ENCODE measurements at places on chromosomes 5 and 9. TPM values are rescaled to one million over a fixed set of nuclear protein-coding genes. Genes with fewer than 3 reads are reported as not detected.

GRCh38 chr5:81626524-81626923 lies 124.4 kb downstream of the SSBP2 start:
- H3K4me3 ChIP-seq = no peak overlapping the region
- H3K36me3 ChIP-seq = no peaks in the 10 kb centered on the region
- no peaks in the 10 kb centered on the region for H3K27me3 ChIP-seq
- DNase-seq = no peak
- H3K4me1 ChIP-seq = no peaks in the 10 kb centered on the region
- H3K27ac ChIP-seq = no peak overlapping the region

HACD4 gene
- total RNA-seq = 3.3 TPM

GRCh38 chr5:174520420-174521396 lies 203.7 kb upstream of the MSX2 start:
- H3K27me3 ChIP-seq = no peaks in the 10 kb centered on the region
- no peaks in the 10 kb centered on the region for H3K36me3 ChIP-seq
- H3K4me1 ChIP-seq = no peaks in the 10 kb centered on the region
- no peak for DNase-seq
- no peak overlapping the region for H3K4me3 ChIP-seq
- no peak overlapping the region for H3K27ac ChIP-seq

IL11RA gene
- total RNA-seq = 42.1 TPM

DNA sequence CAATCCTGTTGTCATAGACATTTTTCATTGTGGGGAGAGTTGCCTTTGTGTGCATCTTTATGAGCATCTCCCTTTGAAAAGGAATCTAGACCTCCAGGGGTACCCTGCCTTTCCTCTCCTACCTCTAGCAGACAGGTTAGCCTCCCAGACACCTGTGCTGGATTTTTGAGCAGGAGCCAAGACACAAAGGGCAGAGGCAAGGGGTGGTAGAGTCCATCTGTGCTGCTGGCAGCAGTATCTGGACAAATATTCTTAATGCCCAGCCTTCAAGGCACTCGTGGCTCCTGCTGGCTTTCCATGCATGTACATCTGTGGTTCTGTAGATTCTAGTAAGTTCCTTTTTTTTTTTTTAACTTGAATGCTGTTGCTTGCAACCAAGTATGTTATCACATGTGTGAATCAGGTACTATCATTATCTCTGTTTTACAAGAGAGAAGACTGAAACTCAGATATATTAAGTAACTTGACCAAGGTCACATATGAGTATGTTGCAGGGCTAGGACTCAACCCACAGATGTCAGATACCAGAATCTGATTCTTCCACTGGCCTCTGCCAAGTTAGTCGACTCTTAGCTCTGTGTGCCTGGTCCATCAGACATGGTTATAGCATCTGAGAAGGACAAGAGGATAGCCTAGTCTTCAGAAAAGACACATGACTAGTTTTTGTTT lies 32.9 kb upstream of the GPR151 start:
- no peaks in the 10 kb centered on the region for H3K27me3 ChIP-seq
- no peak for DNase-seq
- H3K27ac ChIP-seq = no peak overlapping the region
- no peaks in the 10 kb centered on the region for H3K36me3 ChIP-seq
- no peaks in the 10 kb centered on the region for H3K4me1 ChIP-seq
- H3K4me3 ChIP-seq = no peak overlapping the region

PRR16 gene
- 3.6 TPM for total RNA-seq

- H3K27ac ChIP-seq = no peak overlapping the region
- no peaks in the 10 kb centered on the region for H3K4me1 ChIP-seq
- H3K27me3 ChIP-seq = no peaks in the 10 kb centered on the region
Observed at GRCh38 chr9:93480728-93481324, 27.4 kb upstream of the FAM120AOS start.

HRCT1 gene
- total RNA-seq = 16.0 TPM

CCL28 gene
- total RNA-seq = 4.0 TPM

IGFBPL1 gene
- total RNA-seq = not detected

- no peaks in the 10 kb centered on the region for H3K36me3 ChIP-seq
- no peak overlapping the region for H3K4me3 ChIP-seq
- H3K4me1 ChIP-seq = no peaks in the 10 kb centered on the region
- H3K27ac ChIP-seq = no peak overlapping the region
Observed at GRCh38 chr9:71302776-71303175, 181.4 kb upstream of the TRPM3 start.

DNA sequence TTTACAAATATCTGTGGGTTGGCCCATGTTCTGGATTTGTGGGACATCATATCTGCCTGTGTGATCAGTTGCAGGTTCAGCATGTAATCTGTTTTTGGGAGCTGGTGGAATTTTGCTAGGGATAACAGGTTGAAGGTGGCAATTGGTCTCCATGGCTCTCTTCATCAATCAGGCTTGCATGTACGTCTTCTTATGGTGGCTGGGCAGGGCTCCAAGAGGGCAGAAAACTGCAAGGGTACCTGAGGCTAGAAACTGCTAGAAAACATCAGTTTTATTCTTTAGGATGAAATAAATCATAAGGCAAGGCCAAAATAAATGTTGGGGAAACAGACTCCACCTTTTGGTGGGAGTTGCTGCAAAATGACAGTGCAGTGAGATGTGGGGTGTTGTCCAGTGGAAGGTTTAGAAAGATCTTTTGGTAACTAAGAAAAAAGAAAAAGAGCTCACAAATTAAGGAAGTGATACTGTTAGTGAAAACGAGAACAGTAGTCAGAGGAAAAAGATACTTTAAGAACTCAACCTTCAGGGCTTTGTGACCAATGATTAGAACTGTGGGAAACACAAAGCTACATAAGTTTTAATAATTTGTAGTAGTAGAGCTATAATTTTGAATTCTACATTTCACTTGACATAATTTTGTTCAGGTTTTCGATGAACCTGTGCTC lies 300.7 kb upstream of the IZUMO3 start:
- H3K4me3 ChIP-seq = no peak overlapping the region
- H3K27ac ChIP-seq = no peak overlapping the region
- no peaks in the 10 kb centered on the region for H3K4me1 ChIP-seq
- no peaks in the 10 kb centered on the region for H3K27me3 ChIP-seq

LRRC19 gene
- not detected for total RNA-seq

GRCh38 chr9:105700668-105701067 lies 6.3 kb downstream of the TMEM38B start:
- DNase-seq = no peak
- H3K27ac ChIP-seq = no peak overlapping the region
- no peaks in the 10 kb centered on the region for H3K27me3 ChIP-seq
- H3K4me3 ChIP-seq = no peak overlapping the region

SAXO1 gene
- total RNA-seq = 0.16 TPM

- H3K4me1 ChIP-seq = no peaks in the 10 kb centered on the region
- DNase-seq = no peak
- H3K4me3 ChIP-seq = no peak overlapping the region
Observed at GRCh38 chr5:74328221-74328630, 312.3 kb downstream of the ENC1 start.

GRCh38 chr5:93246090-93246855 lies 334.7 kb downstream of the NR2F1-AS1 start:
- no peaks in the 10 kb centered on the region for H3K4me1 ChIP-seq
- H3K27ac ChIP-seq = peak overlapping the region; percentile 60
- no peak overlapping the region for H3K4me3 ChIP-seq
- H3K27me3 ChIP-seq = no peaks in the 10 kb centered on the region

GRCh38 chr9:18051638-18052037 lies 422.3 kb upstream of the ADAMTSL1 start:
- no peak for DNase-seq
- no peaks in the 10 kb centered on the region for H3K4me1 ChIP-seq
- H3K4me3 ChIP-seq = no peak overlapping the region
- H3K36me3 ChIP-seq = no peaks in the 10 kb centered on the region
- H3K27ac ChIP-seq = no peak overlapping the region

PRRC1 gene
- total RNA-seq = 53.7 TPM

DNA sequence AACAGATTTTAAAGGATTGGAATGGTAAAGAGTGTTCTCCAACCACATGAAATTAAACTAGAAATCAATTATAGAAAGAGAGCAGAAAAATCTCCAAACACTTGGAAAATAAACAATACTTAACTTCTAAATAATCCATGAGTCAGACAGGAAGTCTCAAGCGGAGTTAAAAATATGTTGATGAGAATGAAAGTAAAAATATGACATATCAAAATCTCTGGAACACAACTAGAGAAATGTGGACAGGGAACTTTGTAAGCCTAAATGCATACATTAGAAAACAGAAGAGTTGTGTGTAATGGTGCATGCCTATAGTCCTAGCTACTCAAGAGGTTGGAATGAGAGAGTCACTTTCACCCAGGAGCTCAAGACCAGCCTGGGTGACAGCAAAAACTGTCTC lies 47.9 kb upstream of the ZNF618 start:
- H3K27ac ChIP-seq = no peak overlapping the region
- H3K4me1 ChIP-seq = no peaks in the 10 kb centered on the region
- H3K36me3 ChIP-seq = no peaks in the 10 kb centered on the region
- no peak overlapping the region for H3K4me3 ChIP-seq
- DNase-seq = no peak
- H3K27me3 ChIP-seq = no peaks in the 10 kb centered on the region

- no peaks in the 10 kb centered on the region for H3K36me3 ChIP-seq
- no peak overlapping the region for H3K27ac ChIP-seq
- no peaks in the 10 kb centered on the region for H3K27me3 ChIP-seq
Observed at GRCh38 chr9:87687207-87687606, 38.7 kb upstream of the CTSL start.

DNA sequence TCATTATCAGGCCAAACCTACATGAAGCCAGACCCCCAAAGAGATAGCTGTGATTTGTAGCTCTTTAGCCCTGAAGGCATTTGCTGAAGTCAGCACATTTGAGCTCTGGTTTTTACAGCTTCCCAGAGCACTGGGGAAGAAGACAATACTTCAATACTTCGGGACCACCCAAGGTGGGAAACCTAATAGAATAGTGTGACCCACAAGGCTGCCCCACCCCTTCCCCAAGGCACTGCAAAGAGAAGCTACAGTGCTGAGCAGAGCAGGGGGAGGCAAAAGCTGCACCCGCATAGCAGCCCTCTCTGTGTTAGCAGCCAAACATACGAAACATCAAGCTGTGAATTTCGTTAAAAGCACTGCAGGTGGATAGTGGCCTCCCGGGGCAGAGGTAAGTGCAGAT lies 87.3 kb downstream of the HSD17B3 start:
- DNase-seq = no peak
- H3K27me3 ChIP-seq = peaks cover 26% of the 10 kb centered on the region
- H3K4me3 ChIP-seq = no peak overlapping the region

- no peaks in the 10 kb centered on the region for H3K36me3 ChIP-seq
- no peak overlapping the region for H3K27ac ChIP-seq
- no peaks in the 10 kb centered on the region for H3K27me3 ChIP-seq
- DNase-seq = no peak
- no peaks in the 10 kb centered on the region for H3K4me1 ChIP-seq
Observed at GRCh38 chr9:2493109-2493508, 128.5 kb upstream of the VLDLR start.

SHISAL2B gene
- total RNA-seq = not detected

DNA sequence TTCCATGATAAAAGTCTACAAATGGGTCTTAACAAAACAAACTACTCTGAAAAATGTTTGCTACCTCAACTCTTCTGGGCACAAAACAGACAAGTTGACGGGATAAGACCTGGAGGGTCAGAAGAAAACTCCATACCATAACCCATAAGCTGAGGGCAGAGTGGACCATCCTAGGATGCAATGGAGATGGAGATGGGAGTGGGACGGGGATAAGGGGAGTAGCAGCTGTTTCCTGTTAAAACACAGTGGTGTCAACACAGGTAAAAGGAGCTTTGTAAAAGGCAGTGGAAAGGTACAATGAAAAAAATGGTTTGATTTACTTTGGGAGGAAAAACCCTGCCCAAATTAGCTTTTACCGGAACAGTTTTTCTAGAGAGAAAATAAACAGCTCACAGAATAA lies 41.6 kb downstream of the CEMIP2 start:
- DNase-seq = no peak
- peak overlapping the region; percentile 37 for H3K27ac ChIP-seq
- no peak overlapping the region for H3K4me3 ChIP-seq
- H3K27me3 ChIP-seq = no peaks in the 10 kb centered on the region

DNA sequence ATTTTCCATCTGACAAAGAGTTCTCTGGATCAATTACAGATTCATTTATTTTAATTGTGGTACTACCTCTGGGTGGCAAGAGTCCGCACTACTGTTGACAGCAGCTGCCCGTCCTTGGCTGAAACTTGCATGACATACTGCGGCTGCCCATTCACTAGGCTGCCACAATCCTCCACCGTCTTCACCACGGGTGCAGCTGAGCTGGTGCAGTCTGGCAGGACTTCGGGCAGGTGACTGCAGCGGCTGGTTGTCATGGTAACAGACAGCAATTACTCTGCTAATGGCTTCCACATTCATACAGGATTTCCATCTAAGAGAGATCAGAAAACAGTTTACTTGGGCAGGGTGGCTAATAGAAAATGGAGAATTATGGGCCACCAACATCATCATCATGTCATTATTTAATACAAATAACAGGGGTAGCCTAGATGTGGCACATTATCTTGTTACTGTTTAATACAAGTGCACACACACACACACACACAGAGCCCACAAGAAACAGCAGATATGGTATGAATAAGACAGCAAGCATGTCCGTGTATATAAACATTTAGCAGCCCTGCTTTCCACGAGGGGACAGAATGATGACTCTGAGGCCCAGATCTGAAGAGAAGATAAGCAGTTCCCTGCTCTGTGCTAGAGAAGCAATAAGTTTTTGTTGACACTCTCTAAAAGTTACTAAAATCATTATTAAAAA lies 112.3 kb downstream of the MARCHF3 start:
- H3K4me1 ChIP-seq = no peaks in the 10 kb centered on the region
- H3K27me3 ChIP-seq = no peaks in the 10 kb centered on the region
- H3K4me3 ChIP-seq = no peak overlapping the region
- no peak overlapping the region for H3K27ac ChIP-seq
- H3K36me3 ChIP-seq = no peaks in the 10 kb centered on the region
- DNase-seq = no peak

GRCh38 chr5:90142541-90142940 lies 267.0 kb downstream of the CETN3 start:
- DNase-seq = no peak
- H3K27ac ChIP-seq = no peak overlapping the region
- no peak overlapping the region for H3K4me3 ChIP-seq
- no peaks in the 10 kb centered on the region for H3K36me3 ChIP-seq

MAMDC2 gene
- 33.9 TPM for total RNA-seq

EGFLAM gene
- total RNA-seq = 30.5 TPM

DNA sequence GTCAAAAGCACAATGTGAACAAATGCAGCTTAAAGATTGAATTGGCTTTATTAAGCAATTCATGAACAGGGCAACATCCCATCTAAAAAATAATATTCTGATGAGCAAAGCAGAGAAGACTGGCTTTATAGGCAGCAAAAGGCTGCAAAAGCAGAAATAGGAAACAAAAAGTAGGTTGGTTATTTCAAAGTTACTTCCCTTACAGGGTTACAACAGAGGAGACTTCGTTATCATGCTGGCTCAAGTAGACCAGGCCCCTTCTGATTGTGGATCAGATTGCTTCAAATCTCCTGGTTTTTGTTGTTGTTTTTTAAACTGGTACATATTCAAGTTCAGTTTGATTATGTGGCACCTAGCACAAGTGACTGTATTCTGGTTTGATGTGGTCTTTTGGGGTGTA lies 73.1 kb downstream of the MAN2A1 start:
- no peak overlapping the region for H3K4me3 ChIP-seq
- no peaks in the 10 kb centered on the region for H3K4me1 ChIP-seq
- no peaks in the 10 kb centered on the region for H3K36me3 ChIP-seq
- no peaks in the 10 kb centered on the region for H3K27me3 ChIP-seq
- no peak overlapping the region for H3K27ac ChIP-seq
- DNase-seq = no peak

All from breast epithelium (tissue), 4 donors.